Pons (tissue), 1 donor: ENCODE measurements at places on chromosomes 3 and 15.

GRCh38 chr3:177615015-177615414 is 417.7 kb upstream of the TBL1XR1 start:
- peak; percentile 70 for DNase-seq

- no peak for DNase-seq
These were observed 7.3 kb upstream of the ITIH3 start for GRCh38 chr3:52787246-52787645.

DNA sequence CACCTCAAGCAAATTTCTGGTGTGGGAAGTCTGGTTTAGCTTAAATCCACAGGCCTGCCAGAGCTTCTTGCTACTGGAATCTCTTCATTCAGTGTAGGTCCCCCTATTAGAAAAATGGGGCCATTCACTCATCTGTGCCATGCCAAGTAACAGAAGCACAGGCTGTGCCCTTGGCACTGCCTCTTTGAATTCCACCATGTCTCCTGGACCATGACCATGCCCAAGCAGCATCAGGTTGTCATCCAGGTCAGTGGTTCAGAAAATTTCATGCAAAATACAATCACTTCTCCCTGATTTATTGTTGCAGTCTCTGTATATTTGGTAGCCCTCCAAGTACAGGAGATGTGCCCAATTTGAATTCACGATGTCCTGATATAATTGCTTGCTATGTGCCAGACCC is 602.1 kb upstream of the ZNF385D start:
- no peak for DNase-seq

- no peak for DNase-seq
These were observed 916.2 kb downstream of the NTRK3 start for GRCh38 chr15:87340370-87340769.

DNA sequence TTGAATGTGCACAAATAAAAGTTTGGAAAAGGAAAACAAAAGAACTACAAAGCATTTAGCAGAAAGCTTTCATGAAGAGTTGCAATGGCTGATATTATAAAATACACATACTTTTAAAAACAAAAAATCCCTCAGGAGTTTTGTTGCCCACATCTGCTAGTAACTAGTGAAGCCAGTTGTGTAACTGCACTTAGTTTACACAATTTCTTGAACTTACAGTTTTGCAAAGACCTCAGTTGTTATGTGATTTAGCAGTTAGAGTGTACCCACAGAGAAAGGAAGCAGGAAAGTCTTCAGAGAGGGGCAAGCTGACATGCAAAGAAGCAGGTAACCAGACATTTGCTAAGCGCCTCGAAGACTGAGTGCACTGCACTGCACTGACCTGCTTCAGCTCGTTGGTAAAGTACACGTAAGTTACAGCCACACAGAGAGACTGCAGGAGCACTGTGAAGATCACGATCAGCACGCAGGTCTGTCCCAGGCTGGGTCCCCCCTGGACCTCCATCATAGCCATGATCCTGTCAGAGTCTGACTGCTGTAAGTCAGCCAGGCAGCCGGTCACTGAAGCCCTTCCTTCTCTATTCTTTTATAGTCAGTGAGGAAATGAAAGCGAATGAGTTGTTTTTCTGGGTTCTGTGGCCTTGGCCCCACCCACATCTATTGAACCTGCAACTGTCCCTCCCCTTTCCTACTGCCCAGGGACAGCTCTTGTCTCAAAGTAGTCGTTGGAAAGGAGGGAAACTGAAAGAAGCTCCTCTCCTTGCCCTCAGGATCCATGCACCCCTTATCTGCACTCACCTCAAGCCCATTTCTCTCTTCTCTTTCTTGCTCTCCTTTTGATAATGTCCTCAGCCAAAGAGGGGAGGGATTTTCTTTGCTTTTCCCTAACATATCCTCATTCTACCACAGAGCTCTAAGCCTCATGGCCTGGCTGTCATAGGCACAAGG is at the start of gene TNFSF10:
TSS of gene TNFSF10 (minus strand) at position 560 of the 948 bp plus-strand sequence. CDS start at position 514, 46 bp downstream.
- peak; percentile 71 for DNase-seq

DNA sequence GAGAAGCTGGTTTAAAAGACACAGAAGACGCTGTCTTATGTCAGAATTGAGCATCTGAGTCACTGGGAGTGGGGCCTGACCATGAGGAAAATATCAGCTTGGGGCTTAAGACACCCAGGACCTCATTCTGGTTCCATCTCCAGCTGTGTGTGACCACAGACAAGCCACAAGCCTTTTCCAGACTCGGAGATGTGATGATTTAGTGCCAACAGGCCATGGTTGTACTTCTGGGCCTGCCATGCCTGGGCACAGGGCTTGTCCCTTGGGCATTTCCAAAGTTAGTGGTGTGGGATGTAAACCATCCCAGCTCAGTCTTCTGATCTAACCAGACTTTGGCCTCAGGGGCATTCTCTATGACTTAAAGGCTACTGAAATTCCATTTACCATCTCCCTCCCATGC is 269.8 kb downstream of the RYR3 start:
- no peak for DNase-seq

DNA sequence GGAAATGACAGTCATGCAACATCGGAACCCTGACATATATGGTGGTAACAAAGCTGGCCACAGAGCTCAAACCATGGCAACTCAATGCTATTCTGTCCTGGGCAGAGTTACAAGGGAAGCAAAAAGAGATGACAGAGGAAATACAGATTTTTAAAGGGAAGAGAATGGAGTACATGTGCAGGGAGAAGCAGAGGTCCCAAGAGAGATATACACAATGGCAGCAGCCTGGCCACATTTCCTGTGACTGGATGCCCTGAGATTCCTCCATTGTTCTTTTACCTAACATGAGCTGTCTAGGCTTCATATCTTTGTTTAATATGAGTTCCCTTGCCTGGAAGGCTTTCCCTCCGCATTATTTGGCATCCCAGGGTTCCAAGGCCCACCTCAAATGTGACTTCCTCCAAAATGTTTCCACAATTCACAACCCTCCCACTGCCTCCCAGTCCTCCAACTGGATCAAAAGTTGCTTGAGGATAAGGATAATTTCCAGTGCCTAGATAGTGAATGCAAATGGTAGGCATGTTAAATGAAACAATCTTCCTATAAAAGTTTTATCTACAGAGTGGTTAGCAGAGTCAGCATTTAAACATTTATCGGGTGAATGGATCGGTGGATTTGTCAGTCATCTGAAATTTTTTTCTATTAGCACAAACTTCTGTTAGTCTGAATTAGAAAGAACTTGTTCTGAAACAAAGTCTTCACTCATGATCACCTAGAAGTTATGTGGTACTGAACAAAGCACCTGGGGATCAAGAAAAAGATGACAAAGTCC is 86.2 kb downstream of the DHX30 start:
- no peak for DNase-seq

GRCh38 chr3:172541945-172542488 is 18.8 kb upstream of the TNFSF10 start:
- DNase-seq, result no peak
